ENCODE measurements at places on chromosomes 16 and 17.

- peaks cover 3% of the 10 kb centered on the region for H3K27me3 ChIP-seq
- H3K27ac ChIP-seq: no peak overlapping the region
- H3K4me1 ChIP-seq: peaks cover 12% of the 10 kb centered on the region
- no peak for DNase-seq
- no peak overlapping the region for H3K4me3 ChIP-seq
Measured at GRCh38 chr16:68468842-68469241, 20.5 kb upstream of the SMPD3 start.

- H3K36me3 ChIP-seq: no peaks in the 10 kb centered on the region
- H3K27me3 ChIP-seq: no peaks in the 10 kb centered on the region
- peaks cover 33% of the 10 kb centered on the region for H3K4me1 ChIP-seq
Measured at GRCh38 chr17:55443904-55444303, 22.3 kb upstream of the MMD start.

GRCh38 chr16:66904846-66905632 is 13.6 kb downstream of the CDH16 start:
- no peak for DNase-seq
- H3K36me3 ChIP-seq: no peaks in the 10 kb centered on the region
- no peak overlapping the region for H3K4me3 ChIP-seq
- no peak overlapping the region for H3K27ac ChIP-seq
- H3K4me1 ChIP-seq: peaks cover 6% of the 10 kb centered on the region

DNA sequence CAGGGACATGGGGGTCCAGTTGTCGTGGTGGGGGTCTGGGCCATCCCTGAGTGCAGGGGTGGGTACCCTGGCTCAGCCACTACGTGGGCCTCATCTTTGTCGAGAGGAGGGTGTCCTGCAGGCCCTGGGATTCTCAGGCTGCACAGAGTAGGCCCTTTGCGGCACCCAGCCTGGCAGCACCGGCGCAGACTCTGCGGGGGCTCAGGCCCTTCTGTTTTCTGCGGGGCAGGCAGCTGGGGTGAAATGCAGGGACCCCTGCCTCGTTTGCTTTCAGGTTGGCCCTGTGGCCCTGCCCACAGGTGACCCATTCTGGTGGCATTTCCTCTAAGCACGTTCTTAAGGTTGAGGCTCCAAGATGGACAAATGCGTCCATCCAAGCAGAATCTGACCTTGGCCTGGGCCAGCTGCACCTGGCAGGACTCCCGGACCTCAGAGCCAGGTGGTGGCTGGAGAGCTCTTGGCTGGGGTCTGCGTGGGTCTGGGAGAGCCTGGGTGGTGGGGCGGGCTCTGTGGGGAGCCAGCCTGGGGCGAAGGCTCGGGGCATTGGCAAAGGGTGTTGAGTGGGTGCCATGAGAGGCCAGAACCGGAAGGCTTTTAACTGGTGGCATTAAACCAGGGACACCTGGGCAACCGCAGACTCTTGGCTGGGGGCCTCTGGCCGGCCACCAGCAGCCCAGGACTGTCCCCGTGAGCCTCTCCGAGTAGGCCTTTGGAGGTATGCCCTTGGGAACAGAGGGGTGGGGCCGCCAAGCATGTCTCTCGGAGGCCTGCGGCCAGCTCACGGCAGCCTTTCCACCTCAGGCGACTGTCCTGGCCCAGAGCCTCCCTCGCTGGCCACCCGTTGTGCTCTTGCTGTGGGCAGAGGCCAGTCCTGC is 16.9 kb downstream of the PRSS27 start:
- no peak for DNase-seq
- H3K36me3 ChIP-seq: peaks cover 6% of the 10 kb centered on the region
- H3K4me3 ChIP-seq: no peak overlapping the region
- H3K4me1 ChIP-seq: no peaks in the 10 kb centered on the region

GRCh38 chr17:62125307-62125706 is 60.2 kb upstream of the MED13 start:
- no peak overlapping the region for H3K27ac ChIP-seq
- no peak overlapping the region for H3K4me3 ChIP-seq
- DNase-seq: no peak
- H3K4me1 ChIP-seq: peaks cover 4% of the 10 kb centered on the region
- no peaks in the 10 kb centered on the region for H3K27me3 ChIP-seq
- no peaks in the 10 kb centered on the region for H3K36me3 ChIP-seq

GRCh38 chr17:50845240-50846147 is 10.1 kb downstream of the WFIKKN2 start:
- H3K27me3 ChIP-seq: no peaks in the 10 kb centered on the region
- H3K36me3 ChIP-seq: no peaks in the 10 kb centered on the region
- H3K4me3 ChIP-seq: no peak overlapping the region
- no peak overlapping the region for H3K27ac ChIP-seq
- DNase-seq: no peak

DNA sequence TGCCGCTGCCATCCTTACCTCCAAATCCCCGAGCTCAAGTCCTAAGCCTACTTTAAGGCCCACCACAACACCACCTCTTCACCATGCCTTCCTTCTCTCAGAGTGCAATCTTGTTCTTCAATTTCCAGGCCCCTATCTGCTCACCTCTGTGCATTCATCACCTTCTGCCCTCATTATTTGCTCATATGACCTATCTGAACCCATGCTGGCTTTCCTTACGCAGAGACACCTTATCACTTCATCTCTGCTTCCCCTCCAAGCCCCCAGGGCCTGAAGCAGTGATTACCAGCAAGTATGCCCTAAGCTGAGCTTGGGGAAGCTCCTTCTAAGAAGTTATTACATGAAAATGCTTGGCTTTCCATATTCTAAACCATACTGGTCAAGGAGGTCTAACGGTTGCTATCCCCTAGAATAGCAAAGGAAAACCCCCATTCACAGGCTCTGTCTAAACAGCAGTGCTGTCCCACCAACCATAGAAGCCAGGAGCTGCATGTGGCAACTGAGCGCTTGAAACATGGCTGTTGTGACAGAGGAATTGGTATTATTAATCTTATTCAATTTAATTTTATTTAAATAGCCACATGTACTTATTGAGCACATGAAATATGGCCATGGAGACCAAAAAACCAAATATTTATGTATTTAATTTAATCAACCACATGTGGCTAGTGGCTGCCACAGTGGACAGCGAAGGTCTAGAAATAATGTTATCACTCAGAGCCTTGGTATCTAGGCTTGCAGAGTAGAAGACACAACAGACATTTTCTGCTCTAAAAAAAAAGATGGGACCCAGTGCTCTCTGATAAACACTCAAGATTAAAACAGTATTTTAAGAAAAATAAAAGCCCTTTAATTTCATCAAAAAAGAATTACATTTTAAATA is 13.9 kb downstream of the USP7 start:
- no peaks in the 10 kb centered on the region for H3K27me3 ChIP-seq
- no peak for DNase-seq
- H3K4me1 ChIP-seq: peaks cover 88% of the 10 kb centered on the region
- peak overlapping the region; percentile 37 for H3K27ac ChIP-seq

Data from WTC11 (cell line).